Caudate nucleus (tissue), 63 donors: ENCODE measurements at places on chromosomes 7 and 10.

GRCh38 chr7:31363496-31363895 is 23.0 kb upstream of the NEUROD6 start:
- DNase-seq = no peak

GRCh38 chr7:138891446-138891810 is 89.8 kb downstream of the KIAA1549 start:
- DNase-seq = no peak

DNA sequence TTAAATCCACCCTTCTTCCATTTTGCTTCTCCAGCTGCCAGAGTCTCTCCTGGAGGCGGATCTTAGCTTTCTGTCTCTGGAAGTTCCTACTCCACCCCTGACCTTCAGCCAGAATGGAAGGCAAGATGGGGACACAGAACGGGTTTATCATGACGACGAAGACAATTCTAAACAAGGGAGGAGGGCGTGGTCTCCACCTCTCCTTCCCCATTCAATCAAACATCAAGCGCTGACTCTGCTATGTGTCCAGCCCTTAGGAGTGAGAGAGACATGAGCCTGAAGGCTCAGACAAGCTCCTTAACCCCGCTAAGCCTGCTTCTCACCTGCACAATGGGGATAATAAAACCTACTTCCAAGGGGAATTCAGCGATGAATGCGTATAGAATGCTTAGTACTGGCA is 3.1 kb downstream of the CYP17A1 start:
- no peak for DNase-seq

GRCh38 chr7:45874408-45875131 is 1.7 kb upstream of the CCDC201 start:
- no peak for DNase-seq

DNA sequence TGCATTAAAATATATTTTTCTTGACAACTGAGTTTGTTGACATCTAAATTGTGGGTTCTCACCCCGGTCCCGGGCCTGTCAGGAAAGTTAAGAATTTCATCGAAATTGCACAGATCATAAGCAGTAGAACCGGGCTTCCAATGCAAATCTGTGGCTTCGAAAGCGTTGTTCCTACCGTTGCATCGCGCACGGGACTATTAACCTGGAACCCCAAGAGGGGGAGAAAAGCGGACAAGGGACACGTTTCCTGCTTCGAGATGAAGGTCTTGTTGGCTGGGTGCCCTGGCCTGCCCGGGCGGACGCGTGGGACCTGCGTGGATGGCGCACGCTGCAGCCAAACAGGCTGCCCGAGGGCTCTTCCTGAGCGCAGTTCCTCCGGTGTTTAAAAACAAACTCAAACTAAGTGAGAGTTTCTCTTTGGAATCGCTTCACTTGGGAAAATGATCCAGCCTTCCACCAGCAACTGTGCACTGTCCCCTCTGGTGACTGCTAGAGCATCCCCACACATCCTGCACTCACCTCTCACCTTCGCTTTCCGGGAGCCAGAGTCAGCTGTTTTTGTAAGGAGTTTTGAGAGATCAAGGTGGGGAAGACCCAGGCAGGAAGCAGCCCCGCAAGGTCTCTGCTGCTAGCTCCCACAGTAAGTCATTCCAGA is 5.1 kb upstream of the TBX20 start:
- no peak for DNase-seq

- DNase-seq = no peak
Observed at GRCh38 chr10:108465871-108466641, 1301.5 kb upstream of the SORCS1 start.

GRCh38 chr7:47357863-47358262 is 224.0 kb downstream of the TNS3 start:
- no peak for DNase-seq

DNA sequence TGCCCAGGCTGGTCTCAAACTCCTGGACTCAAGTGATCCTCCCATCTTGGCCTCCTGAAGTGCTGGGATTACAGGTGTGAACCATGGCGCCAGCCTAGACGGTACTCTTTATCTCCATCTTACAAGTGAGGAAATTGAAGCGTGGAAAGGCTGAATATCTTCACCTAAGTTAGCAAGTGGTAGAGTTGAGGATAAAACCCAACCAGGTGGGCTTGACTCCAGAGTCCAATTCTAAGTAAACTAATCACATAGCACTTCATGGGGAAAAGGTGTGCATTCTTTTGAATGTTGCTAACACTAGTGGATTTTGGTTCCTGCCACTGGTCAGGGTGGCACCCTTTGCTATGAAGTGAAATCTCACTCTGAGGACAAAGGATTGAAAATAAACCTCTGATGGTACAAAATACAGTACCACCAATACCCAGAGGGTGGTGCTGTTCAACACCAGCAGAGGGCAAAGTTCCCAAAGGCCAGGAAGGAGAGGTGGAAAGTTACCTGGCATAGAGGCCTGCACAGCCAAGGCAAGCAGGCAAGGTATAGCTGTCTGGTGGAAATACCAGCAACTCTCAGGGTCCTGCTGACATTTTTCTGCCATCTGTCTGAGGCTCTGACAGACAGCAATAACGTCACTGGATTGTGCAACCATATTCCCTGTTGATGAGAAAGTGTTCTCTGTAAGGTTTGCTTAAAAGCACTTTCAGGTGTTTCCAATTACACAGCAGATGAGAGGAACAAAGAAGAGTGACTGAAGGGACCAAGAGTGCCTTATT is 17.6 kb downstream of the ZDHHC16 start:
- DNase-seq = no peak

GRCh38 chr10:100345570-100346330 is 1.3 kb upstream of the SCD start:
- DNase-seq = no peak

- DNase-seq = no peak
Observed at GRCh38 chr10:63273577-63273976, 140.4 kb downstream of the NRBF2 start.

GRCh38 chr7:116271161-116271913 is 61.0 kb downstream of the TES start:
- no peak for DNase-seq

GRCh38 chr10:125160856-125161706 is 718 bp upstream of the CTBP2 start:
- DNase-seq = no peak

- no peak for DNase-seq
Observed at GRCh38 chr10:60828489-60828852, 50.2 kb downstream of the CDK1 start.

- DNase-seq = no peak
Observed at GRCh38 chr7:45225948-45226335, 68.4 kb downstream of the RAMP3 start.

DNA sequence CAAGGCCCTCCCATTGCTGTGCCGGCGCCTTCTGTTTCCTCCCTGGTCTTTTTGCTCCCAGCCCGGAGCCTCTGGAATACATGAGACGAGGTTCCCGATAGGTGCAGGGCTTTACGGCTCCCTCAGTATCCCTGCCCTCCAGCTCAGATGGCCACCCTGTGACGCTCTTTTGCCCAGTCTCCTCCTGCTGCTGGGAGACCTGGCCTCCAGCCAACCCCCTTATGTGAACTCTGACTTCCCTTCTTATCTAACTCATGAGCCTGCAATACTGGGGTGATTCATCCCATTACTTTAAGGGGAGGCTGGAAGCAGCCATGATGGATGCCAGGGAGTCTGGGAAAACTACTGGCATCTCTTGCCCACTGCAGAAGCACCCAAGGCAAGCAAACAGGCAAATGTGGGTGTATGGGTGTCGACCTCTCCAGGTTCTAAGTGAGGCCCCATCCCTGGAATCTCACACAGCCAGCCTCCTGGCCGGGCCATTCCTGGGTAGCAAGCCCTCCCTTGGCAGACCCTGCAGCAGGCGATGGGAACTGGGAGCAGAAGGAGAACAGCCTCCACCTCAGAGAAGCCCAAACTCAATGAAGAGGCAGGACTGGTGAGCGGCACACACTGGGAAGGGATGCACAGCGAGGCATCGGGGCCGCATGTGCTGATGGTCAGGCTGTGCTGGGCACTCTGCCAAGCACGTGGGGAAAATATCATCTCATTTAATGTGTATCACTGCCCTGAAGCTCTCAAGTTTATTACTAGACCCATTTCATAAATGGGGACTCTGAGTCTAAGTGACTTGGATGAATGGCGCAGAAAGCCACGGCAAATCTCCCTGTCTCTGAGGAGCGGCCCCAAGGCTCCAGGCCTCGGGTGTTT is 97.5 kb downstream of the FAM53B start:
- DNase-seq = peak; percentile 48
